Esophagus squamous epithelium (tissue), 5 donors: ENCODE measurements at places on chromosomes 1 and 21.

DNA sequence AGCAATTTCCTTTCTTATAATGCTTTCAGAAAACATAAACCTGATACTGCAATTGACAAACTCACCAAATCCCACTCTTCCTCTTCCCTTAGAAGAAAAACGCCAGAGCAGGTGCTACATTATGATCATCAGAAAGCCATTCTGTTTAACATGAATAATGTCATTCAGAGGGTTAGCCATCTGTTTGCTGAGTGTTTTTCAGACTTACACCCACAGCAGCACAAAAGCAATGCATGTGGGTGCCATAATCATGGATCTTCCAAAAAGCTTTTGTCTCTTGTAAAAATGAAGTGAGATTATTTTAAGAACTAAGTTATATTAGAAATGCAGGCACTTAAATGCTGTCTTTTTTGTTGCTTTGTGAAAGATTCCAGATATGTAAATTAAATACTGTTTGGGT lies 204.6 kb upstream of the TMPRSS15 start:
- DNase-seq = no peak

DNA sequence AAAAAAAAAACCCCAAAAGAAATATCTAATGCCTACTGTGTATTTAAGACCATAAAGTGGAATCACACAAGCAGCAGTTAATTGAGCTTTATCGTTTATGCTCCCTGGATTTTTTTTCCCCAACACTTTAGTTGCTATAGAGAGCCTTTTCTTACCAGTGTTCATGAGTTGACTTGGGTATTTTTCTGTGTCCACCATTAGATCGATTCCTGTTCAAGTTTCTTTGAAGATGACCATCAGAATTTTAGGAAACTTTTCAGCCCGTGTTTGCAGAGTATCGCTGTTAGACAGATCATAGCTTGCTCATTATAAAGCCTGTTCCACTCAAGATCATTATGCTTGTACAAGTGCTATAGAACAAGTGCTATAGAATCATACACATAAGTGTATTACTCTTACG lies 1.5 kb downstream of the RALGPS2 start:
- DNase-seq = no peak

DNA sequence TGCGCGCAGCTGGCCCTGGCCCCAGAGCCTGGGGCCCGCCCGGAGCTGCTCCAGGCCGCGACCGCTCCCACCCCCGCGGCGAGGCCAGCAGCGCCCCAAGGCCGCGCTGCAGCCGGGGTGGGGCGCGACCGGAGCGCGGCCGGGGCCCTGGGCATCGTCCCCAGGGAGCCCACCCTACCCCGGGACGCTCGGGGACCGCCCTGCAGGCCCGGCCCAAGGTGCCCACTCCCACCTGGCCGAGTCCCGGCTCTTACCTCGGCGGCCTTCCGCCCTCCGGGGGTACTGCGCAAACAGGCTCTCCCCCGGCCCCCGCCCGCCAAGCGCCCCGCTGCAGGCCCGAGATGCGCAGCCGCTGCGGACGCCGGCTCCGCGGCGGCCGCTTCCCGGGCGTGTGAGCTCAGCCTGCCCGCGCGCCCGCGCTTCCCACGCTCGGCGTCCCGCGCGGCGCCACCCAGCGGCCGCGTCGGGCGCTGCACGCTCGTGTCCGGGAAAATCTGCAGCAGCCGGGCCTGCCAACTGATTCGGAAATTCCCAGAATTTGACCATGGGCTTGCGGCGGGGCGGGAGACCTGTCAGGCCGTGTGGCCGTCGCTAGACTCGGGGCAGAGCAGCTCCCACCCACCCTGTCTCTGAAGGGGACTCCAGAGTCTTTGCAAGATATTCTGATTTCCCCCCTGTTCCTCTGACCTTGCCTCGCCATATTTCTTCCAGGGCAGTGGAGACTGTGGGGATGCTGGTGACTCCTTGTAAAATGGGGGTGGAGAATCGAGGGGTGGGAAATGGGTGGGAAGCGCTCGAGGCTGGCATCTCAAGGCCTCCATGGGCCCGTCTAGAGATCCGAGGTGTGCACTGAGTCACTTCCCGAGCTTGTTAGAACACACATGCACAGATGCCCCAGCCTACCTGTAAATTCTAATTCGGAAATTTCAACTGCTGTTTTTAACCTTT lies 41.9 kb downstream of the CD34 start:
- DNase-seq = no peak

- DNase-seq = no peak
Measured at GRCh38 chr1:41958015-41958673, 39.4 kb upstream of the HIVEP3 start.

DNA sequence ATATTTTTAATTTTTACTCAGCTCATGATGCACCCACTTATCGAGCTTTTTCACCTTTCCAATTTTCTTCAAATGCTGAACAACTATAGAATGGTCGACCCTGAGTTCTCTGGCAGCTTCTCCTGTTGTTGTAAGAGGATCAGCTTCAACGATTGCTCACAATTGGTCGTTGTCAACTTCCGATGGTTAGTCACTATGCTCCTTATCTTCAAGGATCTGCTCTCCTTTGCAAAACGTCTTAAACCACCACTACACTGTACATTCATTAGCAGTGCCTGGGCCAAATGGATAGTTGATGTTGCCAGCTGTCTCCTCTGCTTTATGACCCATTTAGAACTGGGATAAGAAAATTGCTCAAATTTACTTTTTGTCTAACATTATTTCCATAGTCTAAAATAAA lies 385.9 kb upstream of the LYPLAL1 start:
- no peak for DNase-seq

DNA sequence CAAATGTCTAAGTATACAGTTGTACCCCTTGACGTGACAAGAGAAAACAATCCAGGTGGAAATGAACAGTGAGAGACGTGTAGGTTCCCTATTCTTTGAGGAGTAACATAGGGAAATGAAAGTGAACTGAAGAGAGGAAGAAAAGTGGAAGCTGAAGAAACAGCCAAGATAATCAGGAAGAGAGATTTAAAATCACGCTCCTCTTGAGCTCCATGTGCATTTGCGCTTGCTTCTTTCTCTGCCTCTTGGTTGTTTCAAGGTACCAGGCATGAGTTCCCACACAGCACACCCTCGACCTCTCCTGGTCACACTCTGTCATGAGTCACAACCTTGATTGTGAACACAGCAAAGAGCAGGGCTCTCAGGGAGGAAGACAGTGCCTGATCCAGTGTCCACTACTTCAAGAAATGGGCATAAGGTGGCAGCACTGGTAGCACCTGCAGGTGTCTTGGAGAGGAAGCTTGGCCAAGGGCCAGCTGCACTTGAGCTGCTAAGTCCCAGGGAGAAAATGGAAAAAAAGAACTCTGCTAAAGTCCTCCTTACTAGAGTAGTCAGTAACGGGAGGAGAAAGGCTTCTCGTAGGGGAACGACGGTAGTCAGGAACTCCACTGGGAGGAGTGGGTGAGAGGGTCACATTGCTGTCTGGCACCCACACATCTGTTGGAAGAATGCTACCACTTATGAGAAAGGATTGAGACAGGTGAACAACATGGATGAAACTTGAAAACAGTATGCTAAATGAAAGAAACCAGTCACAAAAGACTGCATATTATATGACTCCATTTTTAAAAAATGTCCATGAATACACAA lies 18.3 kb upstream of the ARID1A start:
- DNase-seq = no peak

- no peak for DNase-seq
Measured at GRCh38 chr1:3456449-3456963, 2.0 kb downstream of the ARHGEF16 start.

GRCh38 chr1:86776108-86776507 lies 71.7 kb downstream of the SH3GLB1 start:
- no peak for DNase-seq

GRCh38 chr1:78726686-78727085 lies 77.1 kb downstream of the IFI44 start:
- no peak for DNase-seq

- no peak for DNase-seq
Measured at GRCh38 chr1:211732293-211732980, 57.0 kb upstream of the NEK2 start.

DNA sequence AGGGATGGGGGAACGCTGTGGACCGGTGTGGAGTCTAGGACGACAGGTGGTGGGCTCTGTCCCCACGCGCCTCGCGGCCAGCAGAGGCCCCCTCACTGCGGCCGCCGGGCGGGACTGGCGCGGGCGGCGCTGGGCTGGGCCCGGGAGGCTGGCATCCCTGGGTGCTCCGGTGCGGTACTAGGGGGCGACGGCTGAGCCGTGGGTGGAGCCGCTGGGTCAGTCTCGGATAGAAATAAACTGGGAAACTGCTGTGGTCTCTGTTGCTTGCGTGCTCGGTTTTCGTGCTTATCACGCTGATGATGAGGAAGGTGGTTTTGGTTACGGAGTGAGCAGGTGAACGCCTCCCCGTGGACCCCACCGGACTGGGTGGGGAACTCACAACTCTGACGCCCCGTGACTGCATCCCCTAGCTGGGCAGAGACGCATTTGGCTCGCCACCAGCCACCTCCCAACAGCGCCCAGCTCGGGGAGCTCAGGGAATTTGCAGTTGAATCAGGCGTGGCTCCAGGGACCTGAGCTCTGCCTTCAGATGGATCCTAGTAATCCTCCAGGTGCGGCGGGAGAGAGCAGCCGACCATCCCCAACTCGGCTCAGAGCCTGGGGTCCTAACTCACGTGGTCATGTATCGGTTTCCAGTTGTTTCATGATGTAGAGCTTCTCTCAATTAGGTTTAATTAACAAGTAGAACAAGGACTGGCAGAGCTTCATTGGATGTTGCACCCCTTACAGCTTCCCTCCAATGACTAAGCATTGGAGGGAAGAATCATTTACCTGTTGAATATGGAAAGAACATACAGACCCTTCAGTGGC lies 32.1 kb downstream of the HSD17B7 start:
- no peak for DNase-seq

DNA sequence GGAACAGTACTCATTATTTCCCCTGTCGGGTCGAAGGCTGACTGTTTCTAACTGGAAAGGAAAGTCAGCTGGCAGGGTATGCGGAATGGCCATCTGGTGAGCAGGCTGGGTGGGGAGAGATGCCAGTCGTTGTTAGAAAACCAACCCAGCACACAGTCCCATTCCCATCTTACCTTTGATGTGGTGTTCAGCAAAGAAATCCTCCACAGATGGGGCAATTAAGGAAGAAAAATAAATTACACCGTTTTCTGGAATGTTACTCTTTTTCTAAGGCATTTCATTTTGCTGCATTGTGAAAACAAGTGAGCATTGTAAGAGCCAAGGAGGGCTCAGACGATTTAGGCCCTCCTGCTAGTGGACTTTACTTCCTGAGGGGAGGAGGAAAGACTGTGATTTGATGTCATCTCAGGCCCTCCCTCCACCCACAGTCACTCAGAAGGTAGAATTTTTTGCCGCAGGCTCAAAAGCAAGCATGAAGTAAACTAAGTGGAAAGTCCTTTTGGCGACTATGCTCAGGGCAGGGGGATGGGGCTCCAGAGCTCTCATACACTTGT lies at the start of gene SLC16A4:
SLC16A4 (minus strand) TSS at position 335 of the 554 bp plus-strand sequence. CDS start 1,703 bp downstream, outside the sequence.
- no peak for DNase-seq

DNA sequence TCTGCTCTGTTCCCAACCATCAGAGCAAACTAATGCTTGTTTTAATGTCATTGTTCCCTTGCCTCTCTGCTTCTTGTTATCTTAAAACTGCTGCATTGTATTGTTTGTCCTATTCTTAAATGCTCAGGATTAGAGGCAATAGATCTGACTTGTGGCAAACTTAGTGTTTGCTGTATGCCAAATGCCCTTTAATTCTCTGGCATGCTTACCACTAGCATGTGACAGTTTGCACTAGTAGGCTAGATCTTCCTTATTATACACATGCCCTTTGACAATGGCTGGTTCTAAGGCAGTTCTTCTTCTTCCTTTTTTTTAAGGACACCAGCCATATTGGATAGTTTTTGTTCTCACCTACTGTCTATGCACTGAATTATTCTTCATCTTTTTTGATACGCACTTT lies 30.1 kb downstream of the PALMD start:
- DNase-seq = no peak

DNA sequence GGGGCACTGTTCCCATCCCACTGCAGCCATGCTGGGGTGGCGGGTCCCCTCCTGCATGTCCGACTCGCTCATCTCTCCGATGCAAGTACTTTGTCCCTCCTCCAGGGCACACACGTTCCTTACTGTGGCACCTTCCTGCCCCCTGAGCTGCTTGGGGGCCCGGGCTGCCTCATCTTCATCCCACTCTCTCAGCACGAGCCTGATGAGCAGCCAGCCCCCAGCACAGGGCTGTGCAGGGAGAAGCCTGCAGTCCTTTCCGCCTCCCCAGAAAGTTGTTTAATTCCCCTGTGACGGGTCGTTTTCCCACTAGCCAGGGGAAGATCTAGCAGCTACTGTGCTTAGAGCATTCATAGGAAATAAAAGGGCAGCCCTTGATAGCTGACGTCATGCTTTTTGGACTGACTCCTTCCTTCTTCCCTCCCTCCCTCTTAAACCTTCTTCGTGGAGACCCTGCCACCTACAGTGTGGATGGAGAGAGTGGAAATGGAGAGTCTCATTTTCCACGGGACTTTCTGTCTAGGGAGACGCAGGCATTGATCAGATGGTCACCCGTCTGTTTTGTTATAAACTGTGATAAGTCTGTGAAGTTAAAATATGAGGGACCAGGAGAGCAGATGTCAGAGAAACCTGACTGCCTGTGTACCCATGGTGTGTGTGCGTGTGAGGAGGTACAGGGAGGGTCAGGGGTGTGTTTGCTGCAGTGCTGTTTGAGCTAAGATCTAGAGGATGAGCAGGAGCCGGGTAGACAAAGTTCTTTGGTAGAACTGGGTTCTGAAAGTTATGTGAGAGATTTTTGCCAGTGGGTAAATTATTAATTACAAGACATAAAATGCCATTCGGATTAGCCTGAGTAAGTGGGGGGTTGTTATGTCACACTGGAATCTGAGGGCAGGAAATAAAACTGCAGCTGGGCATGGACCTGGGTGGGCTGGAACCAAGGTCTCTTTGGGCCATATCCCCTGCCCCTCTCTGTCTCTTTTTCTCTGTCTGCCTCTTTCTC lies 34.3 kb downstream of the GPR137B start:
- no peak for DNase-seq

DNA sequence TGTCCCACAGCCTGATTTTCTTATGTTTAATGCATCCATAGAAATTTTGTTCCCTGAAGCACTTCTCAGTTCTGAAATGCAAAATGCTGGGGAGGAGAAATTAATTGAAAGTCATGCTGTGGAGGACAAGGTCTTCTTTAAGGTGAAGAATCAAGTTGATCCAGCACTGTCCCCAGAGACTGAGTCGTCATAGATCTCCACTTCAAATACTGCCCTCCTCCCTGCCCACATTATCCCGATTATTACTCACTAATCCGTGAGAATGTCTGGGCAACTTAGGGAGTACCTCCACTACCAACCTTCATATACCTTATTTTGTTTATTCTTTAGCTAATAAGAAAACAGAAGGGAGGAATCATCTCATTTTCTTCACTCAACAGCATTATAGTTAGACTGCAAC lies 70.0 kb upstream of the FMN2 start:
- no peak for DNase-seq
